Brain (organoid and tissue), 16 donors: ENCODE measurements at places on chromosomes 13 and 19.

DNA sequence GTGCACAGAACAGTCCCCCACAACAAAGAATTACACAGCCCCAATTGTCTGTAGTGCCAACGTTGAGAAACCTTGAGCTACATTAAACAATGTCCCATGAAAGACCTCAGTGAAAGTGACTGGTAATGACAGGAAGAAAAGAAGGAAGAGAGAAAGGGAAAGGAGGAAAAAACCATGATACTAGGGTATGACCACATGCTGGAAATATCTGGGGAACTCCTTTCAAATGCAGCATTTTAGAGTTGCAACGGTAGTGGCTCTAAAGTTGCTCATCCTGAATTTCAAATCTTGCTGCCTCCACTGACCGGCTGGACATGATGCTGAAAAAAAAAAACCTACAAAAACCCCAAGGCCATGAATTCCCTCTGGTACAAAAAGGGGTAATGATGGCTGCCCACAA, 26.5 kb downstream of the FPR3 start:
- DNase-seq = no peak

- DNase-seq = no peak
These were observed 188.8 kb downstream of the TUBA3C start for GRCh38 chr13:18992791-18993190.

- DNase-seq = no peak
These were observed 697.0 kb downstream of the LIG4 start for GRCh38 chr13:107518292-107518691.

- DNase-seq = no peak
These were observed 5.8 kb downstream of the CERS1 start for GRCh38 chr19:18889949-18890745.

DNA sequence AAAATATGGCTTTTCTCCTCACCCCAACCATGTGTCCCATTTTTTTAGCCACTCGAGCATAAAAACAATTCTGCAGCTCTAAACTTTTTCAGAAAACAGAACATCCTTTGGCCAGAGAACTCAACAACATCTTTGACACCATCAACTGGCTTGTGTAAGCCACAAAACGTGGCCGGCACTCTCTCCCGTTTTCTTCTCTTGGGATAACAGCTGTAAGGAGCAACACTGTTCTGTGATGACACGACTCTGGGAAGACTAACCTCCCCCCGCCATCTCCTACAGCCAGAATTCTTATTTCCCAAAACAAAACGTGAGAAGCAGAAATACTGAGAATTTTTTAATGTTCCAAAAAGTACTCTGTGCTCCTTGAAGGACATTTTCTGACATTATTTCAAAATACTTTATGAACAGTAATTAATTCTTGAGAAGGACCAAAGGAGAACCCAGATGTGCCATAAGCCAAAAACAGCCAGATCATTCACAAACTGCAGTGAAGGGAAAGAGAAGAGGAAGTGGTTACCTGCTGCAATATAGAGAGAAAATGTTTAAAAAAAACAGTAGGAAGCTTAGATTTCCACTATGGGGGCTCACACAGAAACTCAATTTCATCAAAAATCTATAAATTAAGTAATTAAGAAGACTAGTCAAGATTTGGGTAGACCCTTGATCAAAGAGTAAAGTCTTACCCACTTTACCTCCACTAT, 25.8 kb downstream of the COL4A1 start:
- no peak for DNase-seq

GRCh38 chr19:18756896-18757295, 34.2 kb downstream of the COMP start:
- DNase-seq = no peak

DNA sequence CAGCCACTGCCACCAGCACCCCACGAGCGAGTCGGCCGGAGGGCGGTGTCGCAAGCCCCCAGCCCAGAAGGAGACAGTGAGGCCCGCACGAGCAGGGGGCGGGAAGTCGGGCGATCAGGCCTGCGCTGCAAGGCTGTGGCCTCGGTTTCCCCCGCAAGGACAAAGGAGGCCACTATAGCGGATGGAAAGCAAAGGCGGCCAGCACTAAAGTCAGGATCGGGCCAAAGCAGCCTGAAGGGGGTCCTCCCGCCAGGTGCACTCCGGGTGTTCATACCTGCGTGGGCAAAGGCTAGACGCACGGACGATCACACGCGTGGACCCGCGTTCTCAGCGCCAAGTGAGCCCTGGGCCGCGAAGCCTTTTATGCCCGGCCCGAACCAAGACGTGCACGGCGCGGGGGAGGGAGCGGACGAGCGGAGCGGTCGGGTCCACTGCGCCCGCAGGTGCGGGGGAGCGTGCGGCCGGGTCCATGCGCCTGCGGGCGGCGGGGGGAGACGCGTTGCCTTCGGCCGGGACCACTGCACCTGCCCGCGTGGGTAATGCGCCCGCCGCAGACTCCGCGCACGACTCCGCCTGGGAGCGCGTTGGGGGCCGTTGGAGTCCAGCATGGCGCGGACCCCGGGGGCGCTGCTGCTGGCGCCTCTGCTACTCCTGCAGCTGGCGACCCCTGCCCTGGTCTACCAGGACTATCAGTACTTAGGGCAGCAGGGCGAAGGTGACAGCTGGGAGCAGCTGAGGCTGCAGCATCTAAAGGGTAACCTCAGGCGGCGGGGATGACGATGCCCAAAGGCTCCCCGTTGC, at the start of the genes PRDX2 and THSD8:
Gene PRDX2, minus strand, starts transcription at position 335 of the 801 bp plus-strand sequence. CDS start 539 bp downstream, outside the sequence.
Gene THSD8, plus strand, starts transcription at position 604 of the 801 bp plus-strand sequence. Its CDS starts 3 bp downstream, at position 607.
- peak; percentile 95 for DNase-seq

- no peak for DNase-seq
These were observed 7.6 kb downstream of the COL4A1 start for GRCh38 chr13:110299283-110299840.

DNA sequence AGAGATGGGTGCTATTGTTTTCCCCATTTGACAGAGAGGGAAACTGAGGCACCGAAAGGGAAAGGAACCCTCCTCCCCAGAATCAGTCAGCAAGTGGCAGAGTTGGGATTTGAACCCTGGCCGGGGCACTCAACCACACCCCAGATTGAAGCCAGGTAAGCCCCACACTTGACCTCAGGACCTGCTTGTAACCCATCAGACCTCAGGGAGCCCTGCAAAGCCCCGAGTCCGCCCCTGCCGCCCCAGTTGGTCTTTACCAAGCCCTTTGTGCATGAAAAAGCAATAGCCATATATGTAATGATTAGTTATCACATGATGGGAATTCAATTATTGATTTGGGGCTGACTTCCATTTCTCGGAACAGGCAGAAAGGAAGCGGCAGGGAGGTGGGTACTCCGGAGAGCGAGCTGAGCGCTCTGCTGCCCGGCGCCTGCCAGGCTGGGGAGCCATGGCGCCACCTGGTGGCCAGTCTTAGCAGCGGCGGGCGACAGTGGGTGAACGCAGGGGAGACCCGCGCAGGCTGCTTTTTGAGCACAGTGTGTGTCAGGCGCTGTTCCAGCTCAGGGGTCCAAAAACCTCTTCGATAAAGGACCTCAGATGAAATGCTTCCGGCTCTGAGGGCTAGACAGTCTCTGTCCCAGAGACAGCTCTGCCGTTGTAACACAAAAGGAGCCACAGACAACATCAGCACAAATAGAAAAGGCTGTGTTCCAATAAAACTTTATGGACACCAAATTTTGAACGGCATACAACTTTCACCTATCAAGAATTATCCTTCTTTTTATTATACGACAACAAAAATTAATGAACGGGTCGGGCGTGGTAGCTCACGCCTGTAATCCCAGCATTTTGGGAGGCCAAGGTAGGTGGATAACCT, 82.9 kb upstream of the CACNA1A start:
- peak; percentile 90 for DNase-seq

- DNase-seq = peak; percentile 53
These were observed 988.6 kb downstream of the PCDH17 start for GRCh38 chr13:58620176-58620575.

- no peak for DNase-seq
These were observed 1895.6 kb upstream of the PRR20A start for GRCh38 chr13:55245005-55245644.

DNA sequence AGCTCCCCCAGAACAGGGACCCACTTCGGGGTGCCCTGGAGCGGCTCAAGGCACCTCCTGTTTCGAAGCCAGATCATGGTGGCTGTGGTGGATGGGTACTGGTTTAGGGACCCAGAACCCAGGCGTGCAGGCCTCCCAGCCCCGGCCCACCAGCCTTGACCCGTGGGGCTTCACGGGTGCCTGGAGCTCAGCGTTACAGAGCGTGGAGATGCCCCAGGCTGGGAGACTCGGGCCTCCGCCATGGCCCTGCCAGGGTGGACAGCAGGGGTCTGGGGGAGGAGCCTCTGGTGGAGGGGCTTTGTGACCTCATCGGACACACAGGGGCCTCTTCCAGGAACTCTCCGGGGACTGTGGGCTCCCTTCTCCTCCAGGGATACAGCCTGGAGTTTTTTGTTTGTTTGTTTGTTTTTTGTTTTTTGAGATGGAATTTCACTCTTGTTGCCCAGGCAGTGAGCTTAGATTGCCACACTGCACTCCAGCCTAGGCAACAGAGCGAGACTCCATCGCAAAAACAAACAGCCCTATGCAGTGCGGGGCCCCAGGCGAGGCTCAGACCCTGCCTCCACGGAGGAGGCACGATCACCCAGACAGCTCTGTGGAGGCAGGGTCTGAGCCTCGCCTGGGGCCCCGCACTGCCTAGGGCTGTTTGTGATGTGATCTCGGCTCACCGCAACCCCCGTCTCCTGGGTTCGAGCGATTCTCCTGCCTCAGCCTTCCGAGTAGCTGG, at the start of gene GARIN5B:
Gene GARIN5B, minus strand, starts transcription at position 271 of the 727 bp plus-strand sequence. Its CDS starts 194 bp downstream, at position 77.
- DNase-seq = no peak
